ENCODE measurements at places on chromosomes 12 and 14.

DNA sequence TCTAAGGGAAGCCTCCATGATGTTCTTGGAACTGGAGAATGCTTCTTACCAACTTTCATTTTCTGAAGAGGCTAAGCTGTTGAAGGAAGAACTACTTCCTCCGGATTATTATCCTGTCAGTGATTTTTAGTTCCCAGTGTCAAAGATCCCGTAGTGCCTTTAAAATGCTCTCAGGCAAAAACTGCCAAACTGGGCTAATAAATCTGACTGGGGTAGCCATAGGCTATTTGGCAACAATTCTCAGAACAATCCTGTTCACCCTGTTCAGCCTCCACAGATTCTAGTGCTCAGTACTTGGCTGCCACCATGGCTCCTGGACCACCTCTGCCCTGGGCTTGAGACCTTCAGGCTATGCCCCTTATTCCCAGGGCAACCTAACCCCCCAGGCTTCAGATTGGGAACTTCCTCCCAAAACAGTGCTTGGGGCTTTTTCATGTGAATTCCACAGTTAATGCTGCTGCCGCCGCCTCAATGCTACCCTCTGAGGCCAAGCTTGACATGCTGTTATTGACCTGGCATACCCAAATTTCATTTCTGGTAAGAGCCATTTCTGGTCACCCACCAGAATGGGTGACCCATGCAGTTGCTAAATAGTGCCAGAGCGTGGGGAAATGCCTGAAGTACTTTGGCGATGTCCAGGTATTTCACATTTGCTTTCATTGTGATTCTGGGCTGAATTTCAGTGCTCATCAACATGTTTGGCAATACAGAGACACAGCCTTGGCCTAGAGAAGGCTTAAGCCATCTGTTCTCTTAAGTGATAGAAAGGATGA, 110.0 kb upstream of the ARHGAP5 start:
- no peak for DNase-seq

DNA sequence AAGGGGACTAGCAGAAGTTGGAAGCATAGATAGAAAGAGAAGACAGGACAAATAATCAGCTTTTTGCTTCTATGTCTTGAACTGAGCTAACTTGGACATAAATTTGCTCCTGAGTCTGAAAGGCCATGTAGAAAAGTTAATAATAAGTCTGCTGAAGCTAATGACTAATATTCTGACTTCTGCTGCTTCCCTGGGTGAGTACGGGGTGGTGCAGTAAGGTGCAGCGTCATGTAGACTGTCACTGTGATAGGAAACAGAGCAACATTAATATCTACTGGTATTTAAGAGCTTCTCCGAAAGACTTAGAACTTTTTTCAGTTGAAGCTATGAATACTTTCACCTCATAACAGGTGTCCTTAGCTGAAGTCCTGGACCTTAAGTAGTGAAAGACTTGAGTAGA, 34.1 kb upstream of the CPM start:
- no peak for DNase-seq

GRCh38 chr14:105498430-105499255, 7.6 kb downstream of the TEDC1 start:
- DNase-seq, result no peak

DNA sequence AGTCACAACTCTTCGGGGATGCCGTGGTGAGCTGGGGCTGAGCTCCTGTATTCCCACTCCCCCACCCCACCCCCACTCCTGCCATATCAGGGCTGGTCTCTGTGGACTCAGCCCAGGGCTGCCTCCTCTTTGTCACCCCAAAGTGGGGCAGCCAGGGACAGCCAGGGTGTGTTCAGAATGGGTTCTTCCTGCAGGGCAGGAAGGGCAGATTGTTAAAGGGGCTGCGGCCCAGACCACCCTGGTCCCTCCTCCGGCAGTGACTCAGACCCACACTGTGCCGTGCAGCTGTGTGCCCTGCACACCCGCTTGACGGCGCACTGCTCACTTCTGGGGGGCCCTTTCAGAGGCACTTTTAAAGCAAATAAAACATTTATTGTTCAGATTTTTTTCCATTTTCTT, 9.3 kb downstream of the SLC48A1 start:
- no peak for DNase-seq

DNA sequence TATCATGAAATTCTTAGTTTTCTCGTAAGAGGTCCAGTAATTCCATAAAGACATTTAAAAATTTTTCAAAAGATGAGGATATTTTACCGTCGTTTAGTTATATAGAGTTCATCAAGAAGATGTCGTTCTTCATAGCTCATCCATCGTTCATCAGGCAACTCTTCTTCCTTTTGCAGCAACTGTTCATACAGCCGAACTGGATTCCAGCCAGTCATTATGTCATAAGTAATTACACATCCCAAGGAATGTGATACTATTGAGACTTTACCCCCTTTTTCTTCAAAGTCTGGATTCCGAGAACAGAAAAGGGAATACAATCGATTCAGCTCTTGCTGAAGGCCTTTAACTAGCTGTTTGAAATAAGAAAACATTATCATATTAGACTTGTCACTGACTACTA, 90.3 kb downstream of the DDHD1 start:
- peak; percentile 67 for DNase-seq

- DNase-seq, result no peak
Measured at GRCh38 chr14:68771631-68772030, 21.2 kb downstream of the ZFP36L1 start.

- DNase-seq, result peak; percentile 95
Measured at GRCh38 chr12:132144115-132144809, at the start of the genes DDX51 and NOC4L. DDX51 (minus strand) TSS chr12:132144319; CDS start chr12:132144296, 23 bp downstream. NOC4L (plus strand) TSS chr12:132144457; CDS start chr12:132144489, 32 bp downstream.

GRCh38 chr12:102454808-102455760, 25.3 kb downstream of the IGF1 start:
- peak; percentile 16 for DNase-seq

GRCh38 chr14:101456246-101457175, 104.8 kb upstream of the DIO3 start:
- no peak for DNase-seq

Measured in fibroblast of skin of right biceps (primary cell).